ENCODE measurements at places on chromosomes 2 and 18.

DNA sequence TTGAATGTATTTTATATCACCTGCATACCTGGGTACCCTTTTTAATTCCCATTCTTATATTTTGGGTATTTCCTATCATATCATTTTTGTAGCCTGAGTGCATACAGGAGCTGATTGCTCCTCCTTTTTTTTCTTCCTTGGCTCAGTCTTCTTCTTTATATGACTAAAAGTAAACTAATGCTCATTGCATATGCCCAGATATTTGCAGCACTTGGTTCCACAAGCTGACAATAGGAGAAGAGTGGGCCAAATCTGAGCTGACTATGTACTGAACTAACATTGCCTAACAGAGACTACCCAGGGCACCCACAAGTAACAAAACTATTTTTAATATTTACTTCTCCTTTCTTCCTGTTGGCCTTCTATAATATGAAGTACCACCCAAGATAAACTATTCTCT lies 131.7 kb upstream of the SPOPL start:
- peaks cover under 1% of the 10 kb centered on the region for H3K4me1 ChIP-seq
- no peak overlapping the region for H3K27ac ChIP-seq
- H3K4me3 ChIP-seq: no peak overlapping the region

- H3K4me1 ChIP-seq: no peaks in the 10 kb centered on the region
- no peaks in the 10 kb centered on the region for H3K36me3 ChIP-seq
- no peak for DNase-seq
- H3K27ac ChIP-seq: no peak overlapping the region
- H3K27me3 ChIP-seq: no peaks in the 10 kb centered on the region
Observed at GRCh38 chr2:145106293-145106692, 586.4 kb upstream of the ZEB2 start.

- no peak overlapping the region for H3K27ac ChIP-seq
- no peak for DNase-seq
- no peak overlapping the region for H3K4me3 ChIP-seq
- no peaks in the 10 kb centered on the region for H3K4me1 ChIP-seq
Observed at GRCh38 chr2:234753701-234754100, 198.1 kb upstream of the SH3BP4 start.

- no peaks in the 10 kb centered on the region for H3K4me1 ChIP-seq
- no peak overlapping the region for H3K4me3 ChIP-seq
- no peak overlapping the region for H3K27ac ChIP-seq
- no peaks in the 10 kb centered on the region for H3K36me3 ChIP-seq
- no peaks in the 10 kb centered on the region for H3K27me3 ChIP-seq
Observed at GRCh38 chr2:16745466-16745865, 79.8 kb upstream of the CYRIA start.

GRCh38 chr2:102664471-102664909 lies 45.1 kb downstream of the SLC9A2 start:
- H3K27me3 ChIP-seq: no peaks in the 10 kb centered on the region
- H3K27ac ChIP-seq: no peak overlapping the region
- no peak for DNase-seq
- no peaks in the 10 kb centered on the region for H3K4me1 ChIP-seq

DNA sequence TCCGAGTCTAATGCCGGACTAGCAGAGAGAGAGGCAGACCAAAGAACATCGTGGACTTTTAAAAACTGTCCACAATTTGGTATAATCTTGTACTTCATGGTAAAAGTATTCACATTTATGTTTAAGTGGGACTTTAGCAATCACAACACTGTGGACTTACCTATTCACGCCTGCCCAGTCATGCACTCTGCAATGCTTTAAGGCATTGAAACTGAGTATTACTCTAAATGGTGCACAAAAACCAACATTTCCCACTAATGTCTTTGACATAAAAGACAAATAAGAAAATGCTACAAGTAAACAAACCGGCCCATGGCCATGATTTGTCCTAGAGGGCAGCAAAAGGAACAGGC lies 91.3 kb downstream of the ACVR1 start:
- no peaks in the 10 kb centered on the region for H3K27me3 ChIP-seq
- no peaks in the 10 kb centered on the region for H3K36me3 ChIP-seq
- H3K27ac ChIP-seq: peak overlapping the region; percentile 68
- peaks cover 82% of the 10 kb centered on the region for H3K4me1 ChIP-seq
- no peak for DNase-seq

- no peak overlapping the region for H3K4me3 ChIP-seq
- no peaks in the 10 kb centered on the region for H3K4me1 ChIP-seq
- no peak overlapping the region for H3K27ac ChIP-seq
Observed at GRCh38 chr18:30730915-30731314, 311.6 kb downstream of the DSC3 start.

GRCh38 chr2:118150294-118150693 lies 62.0 kb downstream of the INSIG2 start:
- no peaks in the 10 kb centered on the region for H3K4me1 ChIP-seq
- no peaks in the 10 kb centered on the region for H3K36me3 ChIP-seq
- H3K27ac ChIP-seq: no peak overlapping the region
- H3K27me3 ChIP-seq: no peaks in the 10 kb centered on the region
- H3K4me3 ChIP-seq: no peak overlapping the region

DNA sequence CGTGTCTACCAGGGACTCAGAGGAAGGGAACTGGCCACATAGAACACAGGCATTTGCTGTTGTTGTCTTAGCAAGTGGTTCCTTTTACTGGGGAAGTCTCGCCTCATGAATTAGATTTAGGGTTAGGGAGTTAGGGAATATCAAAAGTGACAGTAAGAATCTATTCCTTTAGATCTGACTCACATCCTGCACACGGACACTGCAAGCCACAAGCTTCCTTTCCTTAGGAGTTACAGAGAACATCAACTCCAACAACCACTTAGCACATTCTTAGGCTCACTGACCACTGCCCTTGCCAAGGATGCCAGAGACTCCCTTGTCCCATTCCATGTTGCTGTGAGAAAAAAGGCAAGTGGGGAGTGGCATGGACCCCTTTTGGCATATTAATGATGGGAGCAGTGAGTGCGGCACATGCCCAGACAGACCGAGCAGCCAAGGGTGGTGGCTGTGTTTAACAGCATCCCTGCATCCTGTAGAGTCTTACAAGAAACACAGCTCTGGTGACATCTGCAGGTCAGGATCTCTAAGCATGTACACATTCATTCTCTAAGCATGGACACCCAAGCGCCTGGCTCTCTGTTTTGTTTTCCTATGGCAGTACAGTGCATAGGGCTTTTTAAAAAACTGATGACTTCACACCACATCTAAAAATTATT lies 745.6 kb upstream of the RAB6C start:
- no peak overlapping the region for H3K27ac ChIP-seq
- no peaks in the 10 kb centered on the region for H3K4me1 ChIP-seq
- DNase-seq: no peak
- no peaks in the 10 kb centered on the region for H3K36me3 ChIP-seq
- no peak overlapping the region for H3K4me3 ChIP-seq

DNA sequence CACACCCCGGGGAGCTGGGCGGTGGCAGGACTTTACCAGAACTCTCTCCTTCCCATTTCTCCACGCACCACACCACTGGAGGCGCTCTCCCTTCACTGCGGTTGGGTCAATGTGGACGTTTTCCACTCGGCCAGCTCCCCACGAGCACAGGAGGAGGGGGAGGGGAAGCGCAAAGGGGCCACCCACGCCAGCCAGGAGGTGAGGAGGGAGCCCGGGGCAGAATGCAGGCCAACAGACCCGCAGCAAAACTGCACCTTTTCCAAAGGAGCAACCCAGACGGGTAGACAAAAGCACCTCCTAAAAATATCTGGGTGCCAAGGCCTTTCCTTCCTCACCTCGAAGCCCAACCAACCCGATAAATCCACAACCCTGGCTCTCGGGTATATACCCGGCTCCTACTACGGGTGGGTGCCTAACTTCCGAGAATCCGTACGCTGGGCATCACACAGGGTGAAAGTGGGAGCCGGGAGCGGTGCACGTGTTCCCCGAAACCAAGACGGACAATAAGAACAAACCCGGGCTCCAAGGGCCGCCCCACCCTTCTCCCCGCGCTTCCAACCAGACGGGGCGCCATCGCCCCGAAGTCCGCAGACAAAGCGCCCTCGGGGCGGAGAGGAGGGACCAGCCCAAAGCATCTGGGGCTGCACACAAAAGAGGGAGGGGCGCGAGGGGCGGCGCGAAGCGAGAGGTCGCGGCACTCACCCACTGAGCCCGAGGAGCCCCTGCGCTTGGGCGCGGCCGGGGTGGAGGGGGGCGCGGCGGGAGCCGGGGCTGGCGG lies 1.0 kb downstream of the RTN4 start:
- H3K27ac ChIP-seq: peak overlapping the region; percentile 90
- H3K4me3 ChIP-seq: peak overlapping the region; percentile 80
- peaks cover 51% of the 10 kb centered on the region for H3K4me1 ChIP-seq
- no peaks in the 10 kb centered on the region for H3K27me3 ChIP-seq

- H3K27me3 ChIP-seq: peaks cover 5% of the 10 kb centered on the region
- no peak for DNase-seq
- no peak overlapping the region for H3K27ac ChIP-seq
- H3K36me3 ChIP-seq: no peaks in the 10 kb centered on the region
Observed at GRCh38 chr2:239678186-239678490, 277.3 kb upstream of the HDAC4 start.

DNA sequence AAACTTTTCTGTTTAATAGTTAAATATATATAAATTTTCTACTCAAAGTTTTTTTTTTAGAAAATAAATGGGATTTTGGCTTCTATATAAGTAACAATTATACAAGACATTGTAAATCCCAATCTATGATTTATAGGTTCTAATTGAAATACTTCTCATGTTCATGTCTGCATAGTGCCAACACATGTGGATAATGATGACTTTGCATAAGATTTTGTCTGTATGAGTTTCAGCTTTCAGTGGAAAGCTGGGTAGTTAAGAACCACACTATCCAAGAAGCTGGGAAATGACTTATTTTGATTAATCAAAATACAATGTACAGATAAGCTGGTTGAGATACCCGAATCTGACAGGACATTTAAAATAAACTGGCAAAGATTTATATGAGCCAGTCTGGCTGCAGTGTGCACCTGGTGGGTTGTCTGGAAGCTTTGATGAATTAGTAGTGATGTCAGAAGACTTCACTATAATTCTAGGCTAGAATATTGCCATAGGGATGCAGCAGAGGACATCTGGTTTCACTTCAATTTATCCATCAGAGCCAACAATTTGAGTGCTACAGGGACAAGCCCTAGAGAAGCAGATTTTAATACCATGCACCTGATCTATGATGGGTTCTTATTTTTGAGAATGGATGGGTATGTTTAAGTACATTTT lies 45.4 kb downstream of the EML6 start:
- H3K27me3 ChIP-seq: no peaks in the 10 kb centered on the region
- H3K4me1 ChIP-seq: no peaks in the 10 kb centered on the region
- no peak overlapping the region for H3K27ac ChIP-seq
- no peaks in the 10 kb centered on the region for H3K36me3 ChIP-seq

GRCh38 chr2:1743396-1744150 lies 742 bp downstream of the PXDN start:
- H3K27me3 ChIP-seq: peaks cover 16% of the 10 kb centered on the region
- H3K4me3 ChIP-seq: peak overlapping the region; percentile 75
- H3K27ac ChIP-seq: peak overlapping the region; percentile 91
- DNase-seq: peak; percentile 56
- no peaks in the 10 kb centered on the region for H3K36me3 ChIP-seq

DNA sequence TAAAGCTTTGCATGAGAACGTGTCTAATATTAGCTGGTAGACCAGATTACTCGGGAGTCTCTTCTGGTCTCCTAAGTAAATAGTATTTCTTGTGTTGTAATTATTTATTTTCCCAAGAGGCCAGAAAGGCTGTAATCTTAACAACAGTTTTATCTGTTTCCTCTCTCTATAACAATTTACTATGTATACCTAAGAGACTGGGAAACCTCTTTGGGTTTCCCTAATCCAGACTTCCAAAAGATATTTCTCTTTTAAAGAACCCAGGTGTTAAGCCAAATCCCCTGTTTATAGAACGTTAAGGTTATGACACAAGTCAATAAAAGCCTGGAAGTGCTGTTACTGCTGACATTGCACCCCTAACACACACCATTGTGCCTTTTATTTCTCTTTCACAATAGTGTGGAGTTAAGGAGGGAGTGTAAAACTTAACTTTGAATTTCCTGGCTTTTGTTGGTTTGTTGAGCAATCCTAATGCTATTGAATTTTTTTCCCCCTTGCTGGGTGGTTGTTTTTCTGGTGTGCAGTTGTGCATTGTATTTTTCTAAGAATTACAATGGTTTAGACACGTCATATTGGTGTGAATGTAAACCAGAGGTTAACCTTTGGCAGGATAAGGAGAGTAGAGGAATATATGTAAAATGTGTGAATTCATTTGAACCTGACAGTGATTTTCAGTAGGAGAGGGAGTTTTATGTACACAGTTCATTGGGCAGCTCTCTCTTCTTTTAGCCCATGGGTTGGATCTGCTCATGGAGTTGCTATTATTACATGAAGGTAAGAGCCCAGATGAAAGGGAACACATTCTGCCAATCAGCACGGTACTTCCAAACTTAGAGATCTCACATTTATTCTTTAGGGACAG lies 192.8 kb downstream of the MTX2 start:
- H3K36me3 ChIP-seq: no peaks in the 10 kb centered on the region
- H3K4me3 ChIP-seq: no peak overlapping the region
- no peak for DNase-seq
- peaks cover 16% of the 10 kb centered on the region for H3K27me3 ChIP-seq
- H3K27ac ChIP-seq: no peak overlapping the region

DNA sequence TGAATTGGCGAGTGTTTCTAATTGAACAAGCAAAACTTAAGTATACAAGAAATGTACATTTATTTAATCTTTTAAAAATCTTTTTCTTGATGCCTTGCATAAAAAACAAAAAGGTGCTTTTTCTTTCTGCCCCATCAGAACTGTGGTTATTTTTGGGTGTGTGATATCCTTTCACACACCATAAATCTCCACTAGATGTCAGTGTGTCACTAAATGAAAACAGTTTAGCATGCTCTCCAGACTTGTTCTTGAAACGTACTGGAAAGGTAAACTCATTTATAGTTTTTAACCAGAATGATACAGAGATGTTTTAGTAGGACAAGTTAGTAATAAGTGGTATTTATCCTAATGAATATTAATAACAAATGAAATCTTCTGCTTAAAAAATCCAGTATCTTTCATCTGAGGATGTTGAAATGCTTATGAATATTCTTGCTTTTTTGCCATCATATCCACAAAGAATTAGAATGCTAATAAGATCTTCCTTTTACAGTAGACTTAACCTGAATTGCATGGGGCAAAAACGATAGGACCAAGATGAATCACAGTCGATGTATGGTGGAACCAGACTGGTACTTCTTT lies 96.8 kb downstream of the UBE2E3 start:
- no peaks in the 10 kb centered on the region for H3K36me3 ChIP-seq
- no peak overlapping the region for H3K27ac ChIP-seq
- no peak overlapping the region for H3K4me3 ChIP-seq
- no peak for DNase-seq
- peaks cover 17% of the 10 kb centered on the region for H3K4me1 ChIP-seq

- H3K4me3 ChIP-seq: no peak overlapping the region
- H3K27me3 ChIP-seq: no peaks in the 10 kb centered on the region
- H3K36me3 ChIP-seq: no peaks in the 10 kb centered on the region
- peaks cover 61% of the 10 kb centered on the region for H3K4me1 ChIP-seq
Observed at GRCh38 chr2:191030521-191031154, 16.7 kb upstream of the STAT1 start.

Measured in heart right ventricle (tissue), 16 donors.